ENCODE measurements at places on chromosomes 2 and 18.

GRCh38 chr2:20094955-20095354 lies 43.5 kb upstream of the LAPTM4A start:
- H3K27me3 ChIP-seq, result no peaks in the 10 kb centered on the region
- no peak overlapping the region for H3K4me3 ChIP-seq
- H3K4me1 ChIP-seq, result no peaks in the 10 kb centered on the region
- H3K36me3 ChIP-seq, result no peaks in the 10 kb centered on the region

- H3K4me1 ChIP-seq, result peaks cover 63% of the 10 kb centered on the region
- no peak overlapping the region for H3K27ac ChIP-seq
- peak overlapping the region; percentile 65 for H3K4me3 ChIP-seq
- DNase-seq, result no peak
Observed at GRCh38 chr2:237693291-237693994, 66.1 kb downstream of the LRRFIP1 start.

DNA sequence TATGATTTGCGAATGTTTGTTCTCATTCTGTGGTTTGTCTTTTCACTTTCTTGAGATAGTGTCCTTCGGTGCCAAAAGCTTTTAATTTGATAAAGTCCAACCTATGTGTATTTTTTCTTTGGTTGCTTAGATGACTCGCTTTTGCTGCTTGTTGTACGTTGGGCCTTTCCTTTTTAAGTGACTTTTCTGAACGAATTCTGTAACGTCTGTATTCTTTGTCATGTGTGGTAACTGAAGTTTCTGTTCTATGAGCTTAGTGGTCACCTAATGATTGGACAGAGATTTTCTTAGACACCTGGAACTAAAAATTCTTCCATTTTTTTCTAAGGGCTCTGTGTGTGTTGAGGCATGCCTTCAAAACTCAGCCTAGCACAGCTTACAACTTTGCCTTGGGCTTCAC lies 19.6 kb upstream of the PROKR1 start:
- no peaks in the 10 kb centered on the region for H3K36me3 ChIP-seq
- H3K4me1 ChIP-seq, result no peaks in the 10 kb centered on the region

DNA sequence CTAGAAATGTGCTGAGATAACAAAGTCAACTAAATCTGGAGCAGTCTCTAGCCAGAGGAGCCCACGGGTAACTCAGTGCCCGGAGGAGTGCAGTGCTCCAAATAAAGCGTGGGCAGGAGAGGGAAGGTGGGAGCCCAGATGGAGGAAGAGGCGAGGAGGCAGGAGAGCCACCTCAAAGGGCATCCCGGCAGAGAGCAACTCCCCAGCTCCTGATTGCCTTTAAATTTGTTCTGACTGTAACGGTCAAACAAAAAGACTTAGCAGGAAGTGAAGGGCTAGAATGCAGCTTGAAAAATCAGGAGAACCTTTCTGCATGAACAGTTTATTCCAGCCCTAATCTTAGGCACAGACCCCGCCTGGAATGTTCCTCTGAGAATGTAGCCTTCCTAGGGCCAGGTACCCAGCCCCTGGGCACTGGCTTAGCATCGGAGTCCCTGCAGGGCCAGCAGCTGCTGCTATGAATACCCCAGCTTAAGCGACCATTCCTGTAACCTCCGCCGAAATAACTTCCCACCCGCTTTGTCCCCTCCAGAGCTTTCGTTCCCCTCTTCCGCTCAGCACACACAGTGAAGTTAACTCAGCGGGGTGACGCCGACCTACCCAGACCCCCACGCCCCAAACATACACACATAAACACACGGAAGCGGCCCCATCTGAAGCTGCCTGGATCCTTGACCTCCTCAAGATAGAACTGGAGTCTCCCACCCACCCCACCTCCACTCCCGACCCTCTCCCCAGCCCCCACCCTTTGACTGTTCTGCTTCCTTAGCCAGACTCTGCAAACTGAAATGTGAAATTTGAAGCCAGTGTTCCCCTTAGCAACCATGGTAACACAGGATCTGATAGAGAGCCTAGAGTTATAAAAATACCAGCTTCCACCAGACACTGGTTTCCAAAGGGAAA lies 123.2 kb downstream of the SMAD7 start:
- peaks cover 79% of the 10 kb centered on the region for H3K4me1 ChIP-seq
- peak overlapping the region; percentile 96 for H3K27ac ChIP-seq
- peak; percentile 84 for DNase-seq
- no peaks in the 10 kb centered on the region for H3K36me3 ChIP-seq

GRCh38 chr18:10164271-10165071 lies 250.7 kb downstream of the VAPA start:
- H3K4me3 ChIP-seq, result no peak overlapping the region
- H3K4me1 ChIP-seq, result no peaks in the 10 kb centered on the region
- no peaks in the 10 kb centered on the region for H3K36me3 ChIP-seq
- H3K27me3 ChIP-seq, result no peaks in the 10 kb centered on the region

DNA sequence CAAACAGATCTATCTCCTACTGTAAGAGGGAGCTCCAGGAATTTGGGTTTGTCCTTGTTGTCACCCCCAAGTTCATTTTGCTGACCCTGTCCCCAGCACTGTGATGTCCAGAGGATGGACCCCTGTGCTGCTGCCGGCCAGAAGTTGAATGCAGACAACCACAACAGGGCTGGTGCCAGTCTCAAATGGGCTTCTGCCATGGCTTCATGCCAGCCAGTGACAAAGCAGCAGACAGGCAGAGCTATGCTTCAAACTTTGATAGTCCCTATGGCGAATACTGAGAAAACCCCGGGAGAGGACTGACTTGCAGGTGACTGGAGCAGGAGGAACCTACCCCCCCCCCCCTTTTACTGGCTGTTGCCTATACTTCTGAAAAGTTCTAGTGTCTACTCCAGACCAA lies 3.2 kb downstream of the SMAD7 start:
- peak overlapping the region; percentile 96 for H3K27ac ChIP-seq
- peaks cover 50% of the 10 kb centered on the region for H3K4me1 ChIP-seq
- H3K4me3 ChIP-seq, result peak overlapping the region; percentile 100
- no peaks in the 10 kb centered on the region for H3K27me3 ChIP-seq
- H3K36me3 ChIP-seq, result peaks cover 18% of the 10 kb centered on the region
- DNase-seq, result no peak

GRCh38 chr2:216001216-216002100 lies 11.9 kb downstream of the MREG start:
- H3K27me3 ChIP-seq, result no peaks in the 10 kb centered on the region
- no peak for DNase-seq
- no peak overlapping the region for H3K4me3 ChIP-seq

GRCh38 chr2:86445436-86445835 lies 4.3 kb downstream of the KDM3A start:
- H3K27ac ChIP-seq, result no peak overlapping the region
- H3K27me3 ChIP-seq, result no peaks in the 10 kb centered on the region
- H3K36me3 ChIP-seq, result peaks cover 18% of the 10 kb centered on the region
- peaks cover 26% of the 10 kb centered on the region for H3K4me1 ChIP-seq

DNA sequence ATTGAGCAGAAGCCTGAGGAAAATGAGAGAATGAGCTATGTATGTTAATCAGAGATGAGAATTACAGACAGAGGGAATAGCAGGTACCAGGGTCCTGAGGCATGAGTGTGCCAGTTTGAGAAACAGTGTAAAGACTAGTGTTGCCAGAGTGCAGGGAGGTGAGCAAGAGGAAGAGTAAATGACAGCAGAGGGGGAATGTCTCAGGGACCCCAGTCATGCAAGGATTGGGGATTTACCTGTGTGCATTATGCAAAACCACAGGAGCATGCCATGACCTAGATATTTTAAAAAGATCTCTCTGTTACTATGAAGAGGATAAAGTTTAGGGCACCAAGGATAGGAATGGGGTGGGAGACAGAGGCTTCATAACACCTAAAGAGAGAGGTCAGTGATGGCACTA lies 72.1 kb downstream of the TTC32 start:
- no peak overlapping the region for H3K4me3 ChIP-seq
- no peaks in the 10 kb centered on the region for H3K27me3 ChIP-seq
- no peaks in the 10 kb centered on the region for H3K4me1 ChIP-seq

DNA sequence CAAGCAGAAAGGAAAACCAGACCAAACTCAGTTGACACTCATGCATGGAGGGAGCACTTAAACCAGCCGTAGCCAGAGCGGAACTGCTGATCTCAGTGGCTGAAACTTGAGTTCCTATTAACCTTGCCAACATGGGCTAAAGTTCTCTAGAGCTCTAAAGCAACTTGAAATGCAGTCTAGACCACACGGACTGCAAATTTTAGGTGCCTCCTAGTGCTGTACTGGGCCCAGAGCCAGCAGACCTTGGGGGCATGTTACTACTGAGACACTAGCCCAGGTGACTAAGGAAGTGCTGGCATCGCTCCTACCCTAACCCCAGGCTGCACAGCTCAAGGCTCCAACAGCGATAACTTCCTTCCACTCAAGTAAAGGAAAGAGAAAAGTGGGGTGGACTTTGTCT lies 236.5 kb downstream of the AKAIN1 start:
- H3K27me3 ChIP-seq, result no peaks in the 10 kb centered on the region
- DNase-seq, result no peak
- H3K27ac ChIP-seq, result no peak overlapping the region
- H3K4me1 ChIP-seq, result no peaks in the 10 kb centered on the region
- no peak overlapping the region for H3K4me3 ChIP-seq

- DNase-seq, result peak; percentile 72
- H3K4me1 ChIP-seq, result no peaks in the 10 kb centered on the region
- no peak overlapping the region for H3K27ac ChIP-seq
- H3K36me3 ChIP-seq, result no peaks in the 10 kb centered on the region
Observed at GRCh38 chr2:218370410-218371063, 11.5 kb upstream of the SLC11A1 start.

GRCh38 chr18:48991676-48992075 lies 40.9 kb upstream of the SMAD7 start:
- peaks cover 44% of the 10 kb centered on the region for H3K4me1 ChIP-seq
- no peak overlapping the region for H3K27ac ChIP-seq
- no peak for DNase-seq
- no peaks in the 10 kb centered on the region for H3K36me3 ChIP-seq
- H3K4me3 ChIP-seq, result no peak overlapping the region

GRCh38 chr2:159177957-159178356 lies 108.5 kb downstream of the WDSUB1 start:
- no peak overlapping the region for H3K27ac ChIP-seq
- H3K36me3 ChIP-seq, result peaks cover 25% of the 10 kb centered on the region
- no peaks in the 10 kb centered on the region for H3K27me3 ChIP-seq
- H3K4me1 ChIP-seq, result peaks cover 21% of the 10 kb centered on the region

- H3K27me3 ChIP-seq, result no peaks in the 10 kb centered on the region
- no peak overlapping the region for H3K27ac ChIP-seq
- no peaks in the 10 kb centered on the region for H3K36me3 ChIP-seq
- DNase-seq, result peak; percentile 81
- no peak overlapping the region for H3K4me3 ChIP-seq
- H3K4me1 ChIP-seq, result no peaks in the 10 kb centered on the region
Observed at GRCh38 chr2:173590276-173590861, 235.7 kb downstream of the CDCA7 start.

- DNase-seq, result no peak
- no peak overlapping the region for H3K27ac ChIP-seq
- H3K4me1 ChIP-seq, result no peaks in the 10 kb centered on the region
- H3K27me3 ChIP-seq, result no peaks in the 10 kb centered on the region
Observed at GRCh38 chr18:55610506-55610905, 22.5 kb upstream of the TCF4 start.

DNA sequence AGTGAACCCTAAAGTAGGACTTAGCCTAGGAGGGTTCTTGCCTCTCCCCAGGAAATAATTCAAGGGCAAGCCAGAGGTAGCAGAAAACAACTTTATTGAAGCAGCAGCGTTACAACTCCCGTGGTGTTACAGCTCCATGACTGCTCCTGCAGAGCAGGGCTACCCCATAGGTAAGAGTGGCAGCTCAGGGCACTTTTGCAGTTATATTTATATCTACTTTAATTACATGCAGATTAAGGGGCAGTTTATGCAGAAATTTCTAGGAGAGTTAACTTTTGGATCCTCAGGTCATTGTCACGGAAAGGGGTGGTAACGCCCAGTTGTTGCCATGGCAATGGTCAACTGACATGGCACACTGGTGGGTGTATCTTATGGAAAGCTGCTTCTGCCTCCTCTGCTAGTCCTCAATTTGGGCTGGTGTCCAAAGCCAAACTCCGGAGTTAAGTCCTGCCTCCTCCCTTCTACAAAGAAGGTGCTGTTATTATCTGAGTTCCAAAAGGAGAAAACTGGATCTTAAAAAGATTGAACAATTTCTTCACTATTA lies 1413.0 kb downstream of the DSC3 start:
- H3K4me3 ChIP-seq, result no peak overlapping the region
- no peaks in the 10 kb centered on the region for H3K4me1 ChIP-seq
- no peak for DNase-seq
- no peaks in the 10 kb centered on the region for H3K27me3 ChIP-seq
- H3K36me3 ChIP-seq, result no peaks in the 10 kb centered on the region

DNA sequence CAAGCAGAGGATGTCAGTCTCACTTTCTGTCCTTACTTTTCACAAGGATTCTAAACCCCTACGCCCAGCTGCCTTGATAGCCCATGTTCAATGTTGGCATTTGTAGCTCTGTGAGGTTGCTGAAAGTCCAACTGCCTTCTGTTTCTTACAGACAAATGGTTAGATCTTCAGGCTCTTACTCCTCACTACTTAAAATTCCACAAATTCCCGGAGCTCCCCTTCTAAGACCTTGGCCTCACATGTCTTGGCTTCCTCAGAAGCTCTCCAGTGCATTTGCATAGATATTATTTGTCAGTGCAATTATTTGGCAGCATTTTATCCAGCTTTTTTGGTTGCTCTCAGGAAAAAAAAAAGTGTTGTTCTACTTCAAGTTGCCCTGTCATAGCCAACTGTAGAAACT lies 453.7 kb upstream of the CELF4 start:
- peaks cover 4% of the 10 kb centered on the region for H3K4me1 ChIP-seq
- no peak overlapping the region for H3K4me3 ChIP-seq
- no peak overlapping the region for H3K27ac ChIP-seq
- no peaks in the 10 kb centered on the region for H3K27me3 ChIP-seq

GRCh38 chr2:14881651-14882327 lies 249.3 kb downstream of the LRATD1 start:
- H3K27me3 ChIP-seq, result no peaks in the 10 kb centered on the region
- no peak for DNase-seq
- H3K27ac ChIP-seq, result no peak overlapping the region
- no peak overlapping the region for H3K4me3 ChIP-seq

- no peaks in the 10 kb centered on the region for H3K36me3 ChIP-seq
- H3K27me3 ChIP-seq, result no peaks in the 10 kb centered on the region
- H3K4me3 ChIP-seq, result no peak overlapping the region
Observed at GRCh38 chr2:196217116-196217515, 45.7 kb upstream of the STK17B start.

GRCh38 chr18:58355243-58355642 lies 273.6 kb downstream of the ALPK2 start:
- no peaks in the 10 kb centered on the region for H3K4me1 ChIP-seq
- no peak overlapping the region for H3K27ac ChIP-seq
- no peaks in the 10 kb centered on the region for H3K27me3 ChIP-seq
- H3K36me3 ChIP-seq, result peaks cover 17% of the 10 kb centered on the region
- no peak for DNase-seq
- no peak overlapping the region for H3K4me3 ChIP-seq

- no peak overlapping the region for H3K27ac ChIP-seq
- no peaks in the 10 kb centered on the region for H3K27me3 ChIP-seq
- no peaks in the 10 kb centered on the region for H3K4me1 ChIP-seq
- H3K4me3 ChIP-seq, result no peak overlapping the region
Observed at GRCh38 chr2:104794441-104794840, 59.5 kb upstream of the POU3F3 start.

- H3K4me3 ChIP-seq, result no peak overlapping the region
- no peaks in the 10 kb centered on the region for H3K4me1 ChIP-seq
- no peaks in the 10 kb centered on the region for H3K36me3 ChIP-seq
- no peaks in the 10 kb centered on the region for H3K27me3 ChIP-seq
- H3K27ac ChIP-seq, result no peak overlapping the region
Observed at GRCh38 chr2:14565666-14566065, 66.9 kb upstream of the LRATD1 start.

Data from cardiac muscle cell (in vitro differentiated cells and primary cell).